ENCODE measurements at places on chromosomes 4 and X.

DNA sequence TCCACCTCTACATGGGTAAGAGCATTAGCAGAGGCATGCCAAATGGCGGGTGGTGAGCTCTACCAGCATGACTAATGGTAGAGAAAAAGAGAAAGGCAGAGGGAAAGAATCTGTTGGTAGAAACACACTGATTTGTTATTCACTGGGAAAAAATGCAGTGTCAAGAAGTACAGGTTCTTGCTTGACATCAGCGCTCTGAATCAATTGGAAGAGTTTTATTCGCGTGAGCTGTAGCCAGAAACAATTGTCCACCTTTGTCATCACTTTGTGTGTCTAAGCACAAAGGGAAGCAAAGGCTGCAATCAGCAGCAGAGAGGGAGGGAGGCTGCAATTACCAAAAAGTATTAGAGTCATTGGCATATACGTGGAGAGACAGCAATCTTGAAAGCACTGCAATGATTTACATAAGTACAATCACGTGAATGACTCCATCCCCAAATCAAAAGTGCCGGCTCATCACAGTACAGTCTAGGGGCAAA lies 67.7 kb upstream of the HS3ST1 start:
- no peak for DNase-seq

DNA sequence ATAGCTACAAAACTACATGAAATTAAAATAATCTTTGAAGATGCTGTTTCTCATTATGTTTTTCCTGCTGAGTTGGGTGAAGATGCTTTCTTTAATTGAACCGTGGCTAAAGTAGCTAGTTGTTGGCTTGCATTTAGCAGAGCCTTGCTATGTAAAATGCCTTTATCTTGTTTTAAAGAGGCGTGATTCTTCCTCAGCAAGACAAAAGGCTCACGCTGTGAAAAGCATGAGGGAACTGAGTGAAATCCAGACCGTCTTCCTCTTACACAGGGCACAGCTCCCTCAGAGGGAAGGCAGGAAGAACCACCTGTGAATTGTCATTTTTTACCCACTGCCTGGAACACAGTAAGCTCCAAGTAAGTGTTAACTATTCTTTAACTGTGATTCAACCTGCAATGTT lies 39.0 kb upstream of the ZNF518B start:
- DNase-seq: no peak

- DNase-seq: peak; percentile 43
Measured at GRCh38 chr4:22202975-22203710, 254.6 kb upstream of the KCNIP4 start.

GRCh38 chr4:76951672-76952010 lies 2.1 kb downstream of the SEPTIN11 start:
- no peak for DNase-seq

DNA sequence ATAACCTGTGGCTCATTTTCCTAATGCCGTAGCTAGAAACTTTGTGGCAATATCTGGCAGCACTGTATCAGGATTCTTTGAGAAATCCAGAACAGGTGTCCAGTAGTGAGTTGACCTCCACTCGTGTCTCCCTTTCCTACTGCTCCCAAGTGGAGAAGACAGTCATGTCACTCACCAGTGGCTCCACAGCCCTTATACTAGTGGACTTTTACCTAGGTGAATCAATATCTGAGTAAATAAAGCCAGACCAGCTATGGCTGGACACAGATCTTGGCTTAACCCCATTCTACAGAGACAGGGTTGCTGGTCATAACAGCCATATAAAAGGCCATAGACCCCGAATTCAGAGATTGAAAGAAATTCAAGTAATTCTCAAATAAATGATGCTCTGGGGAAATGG lies 46.5 kb upstream of the SHROOM4 start:
- DNase-seq: no peak

- no peak for DNase-seq
Measured at GRCh38 chr4:177128306-177128705, 181.4 kb upstream of the NEIL3 start.

All from muscle of back (tissue), 13 donors.